ENCODE measurements at places on chromosomes 4 and X. TPM values are rescaled to one million over a fixed set of nuclear protein-coding genes. Genes with fewer than 3 reads are reported as not detected.

HSFX3 gene
- not detected for total RNA-seq

DNA sequence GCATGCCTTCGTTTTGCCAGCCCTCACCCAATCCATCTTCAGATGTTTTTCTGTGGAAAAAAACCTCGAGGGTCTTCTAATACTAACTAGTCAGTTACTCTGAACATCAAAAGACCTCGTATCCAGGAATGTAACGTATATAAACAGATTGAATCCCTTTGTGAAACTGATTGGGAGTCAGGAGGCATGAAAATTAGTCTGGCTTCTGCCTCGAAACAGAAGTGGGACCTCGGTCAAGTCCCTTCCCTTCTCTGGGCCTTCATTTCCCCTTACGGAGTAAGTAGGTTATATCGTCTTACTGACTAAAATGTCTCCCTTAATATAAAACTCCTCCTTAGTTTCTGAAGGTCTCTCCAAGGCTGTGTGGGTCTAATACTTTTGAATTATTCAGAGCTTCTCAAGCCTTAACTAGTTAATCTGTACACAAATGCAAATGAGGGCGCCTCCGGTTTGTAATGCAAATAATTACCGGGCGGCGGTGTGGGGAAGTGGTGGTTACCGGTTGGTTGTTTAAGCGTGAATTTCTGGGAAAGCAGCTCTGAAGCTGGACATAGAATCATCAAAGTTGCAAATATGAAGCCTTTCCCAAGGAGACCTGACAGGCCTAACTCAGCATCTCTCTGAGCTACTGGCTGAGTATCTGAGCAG is 11.4 kb upstream of the NKRF start:
- no peak for DNase-seq

SHISA3 gene
- total RNA-seq, result not detected

- no peak for DNase-seq
Observed at GRCh38 chrX:115368876-115369275, 79.4 kb downstream of the LUZP4 start.

- DNase-seq, result no peak
Observed at GRCh38 chrX:44708470-44708869, 135.4 kb upstream of the DUSP21 start.

GRCh38 chrX:153533091-153533490 is 15.6 kb downstream of the ATP2B3 start:
- DNase-seq, result no peak

- DNase-seq, result no peak
Observed at GRCh38 chr4:25862411-25863346, at the start of gene SEL1L3. Gene SEL1L3 (minus strand): TSS chr4:25862988. CDS start chr4:25862836, 152 bp downstream.

DNA sequence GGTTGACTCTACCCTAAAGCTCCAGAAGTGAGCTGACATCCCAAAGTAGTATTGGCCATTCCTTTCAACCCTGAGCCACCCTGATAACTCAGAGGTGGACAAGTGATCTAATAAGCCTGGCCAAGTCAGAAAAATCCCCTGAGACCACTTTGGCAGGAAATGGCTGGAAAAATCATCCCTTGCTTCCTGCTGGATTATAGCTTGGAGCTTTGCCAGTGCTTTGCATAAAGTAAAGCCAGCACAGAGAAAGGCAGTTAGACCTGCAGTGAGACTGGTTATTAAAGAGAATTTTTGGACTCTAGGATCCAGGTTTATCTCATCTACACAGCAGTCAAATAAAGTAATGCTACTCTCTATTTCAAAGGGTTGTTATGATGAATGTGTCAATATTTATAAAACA is 6.4 kb downstream of the CXCL3 start:
- no peak for DNase-seq

- DNase-seq, result no peak
Observed at GRCh38 chr4:88858752-88859151, 161.1 kb upstream of the NAP1L5 start.

- no peak for DNase-seq
Observed at GRCh38 chr4:8348071-8348470, 78.5 kb downstream of the HTRA3 start.

ZNF630 gene
- total RNA-seq, result 2.3 TPM

DNA sequence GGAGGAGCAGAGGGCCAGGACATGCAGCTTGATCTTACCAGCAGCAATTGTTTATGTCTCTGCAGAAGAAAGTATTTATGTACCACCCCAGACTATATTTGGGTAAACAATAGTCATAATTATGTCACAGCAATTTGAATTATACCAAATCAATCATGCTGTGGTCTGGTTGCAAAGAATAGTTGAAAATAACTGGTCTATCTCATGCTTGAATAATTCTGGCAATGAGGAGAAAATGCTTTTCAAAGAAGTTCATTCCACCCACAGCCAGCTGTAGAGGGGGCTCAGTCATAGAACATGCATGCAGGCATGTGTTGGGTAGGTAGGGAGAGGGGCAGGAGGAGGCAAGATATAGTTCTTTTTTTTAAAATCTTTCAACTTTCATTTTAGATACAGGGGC is 399.2 kb downstream of the IL15 start:
- no peak for DNase-seq

STBD1 gene
- 1.8 TPM for total RNA-seq

GRCh38 chrX:38112566-38112965 is 106.2 kb downstream of the SYTL5 start:
- no peak for DNase-seq

DNA sequence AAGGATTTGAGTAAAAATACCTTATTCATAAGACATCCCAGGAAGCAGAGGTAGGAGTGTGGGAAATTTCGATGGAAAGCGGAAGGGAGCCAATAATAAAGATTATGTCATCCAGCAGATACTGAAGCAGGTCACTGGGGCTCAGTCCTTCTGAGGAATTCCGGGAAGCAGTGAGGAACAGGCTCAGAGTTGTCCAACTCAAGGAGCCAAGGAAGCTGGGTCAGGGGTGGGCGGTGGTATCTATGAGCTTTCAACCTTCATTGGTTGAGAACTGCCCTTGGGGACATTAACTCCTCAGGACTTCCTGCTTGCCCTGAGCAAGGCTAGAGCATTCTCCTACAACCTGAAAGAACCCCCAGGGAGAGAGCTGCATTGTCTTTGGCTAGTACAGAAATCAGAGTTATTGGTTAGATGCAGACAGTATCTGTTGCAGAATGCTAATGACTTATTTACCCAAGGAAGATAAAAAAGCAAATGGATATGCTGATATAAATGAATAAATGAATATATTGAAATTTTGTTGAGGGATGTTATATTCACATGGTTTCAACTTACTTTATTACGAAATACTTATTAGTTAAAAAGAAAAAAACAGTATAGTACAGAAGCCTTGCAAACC is 68.2 kb downstream of the DMP1 start:
- DNase-seq, result no peak

GRCh38 chrX:10677490-10677889 is 57.1 kb upstream of the MID1 start:
- no peak for DNase-seq
